CD4-positive, alpha-beta T cell treated with Interleukin-15 for 1 hour (primary cell): ENCODE measurements at places on chromosomes 5 and 9.

DNA sequence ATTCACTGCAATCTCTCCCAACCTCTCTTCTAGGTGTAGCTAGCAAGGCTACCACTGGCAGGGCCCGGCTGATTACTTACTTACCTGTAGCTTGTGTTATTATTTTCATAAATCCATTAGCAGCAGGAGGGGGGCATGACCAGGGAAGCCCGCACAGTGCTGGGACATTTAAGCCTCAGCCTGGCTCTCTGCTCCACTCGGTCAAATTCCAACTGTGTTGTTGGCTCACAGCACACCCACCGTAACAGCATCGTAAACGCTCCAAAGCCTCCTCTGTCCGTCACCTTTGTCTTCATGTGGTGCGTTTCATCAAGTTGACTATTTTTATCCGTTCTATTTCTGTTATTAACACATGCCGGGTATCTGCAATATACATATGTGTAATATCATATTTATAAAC lies 264.7 kb downstream of the NSG2 start:
- no peak for DNase-seq

DNA sequence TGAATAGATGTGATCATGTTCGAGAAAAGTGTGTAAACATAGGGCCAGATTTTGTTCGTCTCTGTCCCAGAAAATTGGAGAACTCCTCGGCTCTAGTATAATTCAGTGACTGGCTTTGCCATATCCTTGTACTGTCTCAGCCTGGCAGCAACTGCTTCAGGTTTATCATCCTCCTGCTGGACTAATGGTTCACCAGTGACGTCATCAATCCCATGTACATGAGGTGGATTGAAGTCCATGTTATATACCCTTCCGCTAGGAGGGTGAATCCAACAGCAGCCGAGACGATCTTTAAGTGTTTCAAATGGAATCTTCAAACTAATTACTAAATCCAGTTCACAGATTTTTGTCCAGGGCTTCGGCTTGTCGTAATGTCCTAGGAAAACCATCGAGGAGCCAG lies 17.1 kb upstream of the PLPP1 start:
- DNase-seq = no peak

GRCh38 chr5:33105521-33105941 lies 335.2 kb upstream of the TARS1 start:
- DNase-seq = no peak

DNA sequence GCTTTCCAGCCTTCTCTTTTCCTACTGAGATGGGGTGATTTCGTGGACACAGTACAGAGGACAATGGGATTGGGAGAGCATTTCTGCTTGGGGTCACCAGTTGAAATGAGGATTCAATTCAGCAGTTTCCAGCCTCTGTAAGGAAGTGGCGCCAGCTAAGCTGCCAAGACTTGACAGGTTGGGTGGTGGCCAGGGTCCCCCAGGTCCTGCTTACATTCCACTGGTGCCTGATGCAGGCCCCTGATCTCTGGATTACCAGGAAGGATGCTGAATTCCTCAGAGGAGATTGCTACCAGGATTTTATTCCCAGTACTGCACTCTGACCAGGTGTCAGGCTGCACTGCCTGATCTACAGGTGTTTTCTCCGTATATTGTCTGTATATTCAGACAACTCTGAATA lies 119.7 kb downstream of the PSD2 start:
- DNase-seq = no peak

GRCh38 chr5:113330533-113331208 lies 104.1 kb downstream of the TSSK1B start:
- no peak for DNase-seq

DNA sequence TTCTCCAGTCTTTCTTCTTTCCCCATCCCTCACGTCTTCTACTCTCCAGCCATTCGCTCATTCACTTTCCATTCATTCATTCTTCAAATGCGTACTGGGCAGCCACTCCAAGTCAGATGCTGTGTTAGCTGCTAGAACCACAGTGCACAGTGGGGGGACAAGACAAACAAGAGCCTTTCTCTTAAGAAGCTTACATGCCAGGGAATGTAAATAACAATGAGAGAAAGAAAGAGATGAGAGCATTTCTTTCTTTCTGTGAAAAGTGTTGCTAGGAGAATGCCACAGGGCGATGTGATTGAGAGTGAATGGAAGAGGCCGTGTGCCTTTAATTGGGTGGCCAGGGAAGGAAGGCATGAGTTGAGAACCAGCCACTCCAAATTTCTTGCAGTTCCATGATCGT lies 46.3 kb upstream of the SMIM23 start:
- no peak for DNase-seq

- DNase-seq = no peak
Observed at GRCh38 chr5:74581988-74582365, 58.6 kb downstream of the ENC1 start.

DNA sequence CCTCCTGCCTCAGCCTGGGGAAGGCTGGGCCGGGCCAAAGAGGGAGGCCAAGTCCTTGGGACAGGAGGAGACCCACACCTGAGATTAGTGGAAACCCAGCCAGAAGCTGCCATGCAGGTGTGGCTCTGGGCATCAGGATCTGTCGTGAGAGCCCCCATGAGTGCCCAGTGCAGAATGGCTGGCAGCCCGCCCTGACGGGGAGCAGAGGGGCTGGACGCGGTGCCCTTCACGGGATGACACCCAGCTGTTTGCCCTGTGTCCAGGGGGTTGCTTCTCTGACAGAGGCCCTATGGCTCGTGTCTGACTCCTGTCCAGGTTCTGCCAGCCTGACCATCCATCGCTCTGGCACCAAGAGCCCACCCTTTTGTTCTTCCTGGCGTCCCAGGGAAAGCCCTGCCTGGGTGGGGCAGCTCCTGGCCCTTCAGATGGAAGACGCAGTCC lies 8.5 kb downstream of the DIPK1B start:
- DNase-seq = no peak

GRCh38 chr5:161889971-161890370 lies 42.1 kb downstream of the GABRA1 start:
- DNase-seq = no peak

GRCh38 chr5:107778647-107779046 lies 107.9 kb upstream of the EFNA5 start:
- DNase-seq = no peak

GRCh38 chr9:100575765-100576386 lies 2.0 kb upstream of the CAVIN4 start:
- DNase-seq = no peak

GRCh38 chr5:141570655-141571054 lies 48.1 kb downstream of the DIAPH1 start:
- no peak for DNase-seq

DNA sequence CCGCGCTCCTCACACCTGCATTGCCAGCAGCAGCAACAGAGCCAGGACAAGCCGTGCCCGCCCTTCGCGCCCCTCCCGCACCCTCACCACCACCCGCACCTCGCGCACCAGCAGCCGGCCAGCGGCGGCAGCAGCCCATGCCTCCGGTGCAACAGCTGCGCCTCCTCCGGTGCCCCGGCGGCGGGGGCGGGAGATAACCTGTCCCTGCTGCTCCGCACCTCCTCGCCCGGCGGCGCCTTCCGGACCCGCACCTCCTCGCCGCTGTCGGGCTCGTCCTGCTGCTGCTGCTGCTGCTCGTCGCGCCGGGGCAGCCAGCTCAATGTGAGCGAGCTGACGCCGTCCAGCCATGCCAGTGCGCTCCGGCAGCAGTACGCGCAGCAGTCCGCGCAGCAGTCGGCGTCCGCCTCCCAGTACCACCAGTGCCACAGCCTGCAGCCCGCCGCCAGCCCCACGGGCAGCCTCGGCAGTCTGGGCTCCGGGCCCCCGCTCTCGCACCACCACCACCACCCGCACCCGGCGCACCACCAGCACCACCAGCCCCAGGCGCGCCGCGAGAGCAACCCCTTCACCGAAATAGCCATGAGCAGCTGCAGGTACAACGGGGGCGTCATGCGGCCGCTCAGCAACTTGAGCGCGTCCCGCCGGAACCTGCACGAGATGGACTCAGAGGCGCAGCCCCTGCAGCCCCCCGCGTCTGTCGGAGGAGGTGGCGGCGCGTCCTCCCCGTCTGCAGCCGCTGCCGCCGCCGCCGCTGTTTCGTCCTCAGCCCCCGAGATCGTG lies 517 bp downstream of the KCNN2 start:
- DNase-seq = no peak

DNA sequence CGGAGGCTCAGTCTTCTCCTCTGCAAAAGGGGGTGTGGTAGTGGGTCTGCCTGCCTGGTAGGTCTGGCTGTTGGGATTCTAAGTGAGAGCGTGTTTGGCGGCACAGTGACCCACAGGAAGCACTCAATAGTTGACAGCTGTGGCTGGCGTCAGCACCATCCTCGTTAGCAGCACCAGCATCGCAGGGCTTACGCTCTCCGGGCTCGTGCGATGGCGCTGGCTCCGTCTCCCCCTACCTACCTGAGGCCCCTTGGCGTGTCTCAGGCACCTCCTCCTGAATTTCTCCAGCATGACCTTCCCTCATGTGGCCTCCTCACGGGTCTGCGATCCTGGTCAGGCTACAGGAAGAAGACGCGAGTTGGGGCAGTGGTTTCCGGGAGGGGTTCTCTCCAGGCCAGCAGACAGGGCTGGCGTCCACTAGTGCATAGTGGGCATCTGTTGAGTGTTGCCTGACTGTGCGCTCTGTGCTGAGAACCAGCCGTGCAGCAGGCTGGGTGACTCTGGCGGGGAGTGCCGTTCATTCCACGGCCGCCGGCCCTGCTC lies 66.9 kb downstream of the HMCN2 start:
- no peak for DNase-seq

- DNase-seq = no peak
Observed at GRCh38 chr5:13478831-13479465, 465.5 kb downstream of the DNAH5 start.

DNA sequence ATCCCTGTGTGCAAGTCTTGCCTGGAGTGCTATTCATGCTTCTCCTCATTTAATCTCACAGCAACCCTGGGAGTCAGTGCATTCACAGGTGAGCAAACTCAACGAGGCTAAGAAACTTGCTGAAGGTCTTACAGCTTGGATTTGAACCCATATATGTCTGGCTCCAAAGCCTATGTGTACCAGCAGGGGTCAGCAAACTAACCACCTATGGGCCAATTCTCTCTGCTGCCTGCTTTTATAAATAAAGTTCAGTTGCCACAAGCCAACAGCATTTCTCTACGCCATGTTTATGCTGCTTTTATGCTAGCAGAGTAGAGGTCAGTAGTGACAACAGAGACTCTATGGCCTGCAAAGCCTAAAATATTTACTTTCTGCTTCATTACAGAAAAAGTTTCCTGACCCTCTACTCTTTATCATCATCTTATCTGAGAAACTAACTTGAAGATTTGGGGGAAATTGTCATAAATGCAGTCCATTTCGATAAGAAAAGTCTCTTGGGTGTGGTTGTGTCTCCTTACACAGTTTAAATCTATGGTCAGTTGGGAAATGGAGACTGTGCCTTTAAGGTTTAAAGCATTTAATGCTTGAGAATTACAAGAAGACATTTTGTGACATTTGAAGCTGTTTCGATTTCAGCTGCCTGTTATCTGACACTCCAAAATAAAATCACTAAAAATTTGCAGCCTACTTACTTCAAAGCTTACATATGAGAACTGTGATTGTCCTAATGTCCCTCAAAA lies 137.7 kb downstream of the PRELID2 start:
- no peak for DNase-seq

DNA sequence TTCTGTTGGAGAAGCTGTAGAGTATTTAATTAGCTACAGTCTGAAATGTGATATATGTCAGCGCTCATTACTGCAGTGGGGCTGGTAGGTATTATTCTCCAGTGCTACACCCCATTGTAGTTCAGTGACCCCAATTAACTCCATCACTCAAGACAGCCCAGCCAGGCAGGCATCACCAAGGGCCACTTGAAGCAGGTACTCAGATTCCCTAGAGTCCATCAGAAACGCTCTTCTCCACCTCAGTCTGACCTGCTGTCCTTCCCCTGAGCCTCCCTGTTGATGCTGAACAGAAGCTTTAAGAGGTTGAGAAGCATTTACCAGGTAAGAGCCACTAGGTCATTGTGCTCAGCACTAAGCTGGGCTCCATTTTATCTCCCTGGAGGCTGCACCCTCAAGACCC lies 71.8 kb downstream of the GALNT10 start:
- no peak for DNase-seq

DNA sequence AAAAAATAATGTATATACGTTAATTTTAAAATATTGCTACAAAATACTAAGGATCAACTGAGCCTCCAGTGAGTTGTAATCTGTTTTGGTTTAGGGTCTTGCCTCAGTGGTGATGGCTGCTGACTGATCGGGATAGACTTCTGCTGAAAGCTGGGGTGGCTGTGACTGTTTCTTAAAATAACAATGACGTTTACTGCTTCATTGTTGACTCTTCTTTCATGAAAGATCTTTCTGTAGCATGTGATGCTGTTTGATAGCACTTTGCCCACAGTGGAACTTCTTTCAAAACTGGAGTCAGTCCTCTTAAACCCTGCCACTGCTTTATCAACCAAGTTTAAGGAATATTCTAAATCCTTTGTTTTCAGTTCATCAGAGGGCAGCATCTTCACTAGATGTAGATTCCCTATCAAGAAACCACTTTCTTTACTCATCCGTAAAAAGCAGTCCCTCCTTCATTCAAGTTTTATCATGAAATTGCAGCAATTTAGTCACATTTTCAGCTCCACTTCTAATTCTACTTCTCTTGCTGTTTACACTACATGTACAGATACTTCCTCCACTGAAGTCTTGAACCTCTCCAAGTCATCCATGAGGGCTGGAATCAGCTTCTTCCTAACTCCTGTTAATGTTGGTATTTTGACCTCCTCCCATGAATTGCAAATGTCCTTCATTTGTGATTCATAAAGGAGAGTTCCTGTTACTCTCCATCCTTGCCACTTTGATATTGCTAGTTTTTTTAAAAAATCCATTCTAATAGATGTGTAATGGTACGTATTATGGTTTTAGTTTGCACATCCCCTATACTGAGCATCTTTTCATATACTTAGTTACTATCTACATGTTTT lies 41.5 kb upstream of the PTPDC1 start:
- DNase-seq = no peak

DNA sequence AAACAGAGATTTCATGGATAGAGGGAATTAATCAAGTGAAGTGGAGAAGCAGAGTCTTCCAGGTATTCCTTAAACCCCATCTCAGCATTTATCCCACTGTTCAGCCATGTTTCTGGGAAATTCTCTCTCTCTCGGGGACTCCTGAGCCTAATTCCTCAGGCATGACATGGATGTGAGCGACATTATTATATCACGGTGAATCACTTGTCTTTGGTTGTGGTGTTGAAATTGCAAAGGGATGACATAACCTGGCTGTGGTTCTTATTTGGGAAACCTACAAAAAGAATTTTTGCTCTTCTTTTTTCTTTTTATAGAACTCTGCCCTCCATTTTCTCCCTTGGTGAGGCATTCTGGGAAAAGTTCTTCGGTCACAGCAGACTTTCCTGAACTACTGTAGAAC lies 457.9 kb upstream of the PTGER4 start:
- DNase-seq = no peak

- no peak for DNase-seq
Observed at GRCh38 chr9:14212077-14212476, 101.9 kb downstream of the NFIB start.

GRCh38 chr5:23727271-23727670 lies 219.9 kb downstream of the PRDM9 start:
- no peak for DNase-seq

GRCh38 chr9:84394036-84394435 lies 53.5 kb upstream of the SLC28A3 start:
- no peak for DNase-seq
